ENCODE measurements at places on chromosomes 11 and 22.

GRCh38 chr11:104011044-104011443 lies 25.4 kb upstream of the DDI1 start:
- no peak for DNase-seq

DNA sequence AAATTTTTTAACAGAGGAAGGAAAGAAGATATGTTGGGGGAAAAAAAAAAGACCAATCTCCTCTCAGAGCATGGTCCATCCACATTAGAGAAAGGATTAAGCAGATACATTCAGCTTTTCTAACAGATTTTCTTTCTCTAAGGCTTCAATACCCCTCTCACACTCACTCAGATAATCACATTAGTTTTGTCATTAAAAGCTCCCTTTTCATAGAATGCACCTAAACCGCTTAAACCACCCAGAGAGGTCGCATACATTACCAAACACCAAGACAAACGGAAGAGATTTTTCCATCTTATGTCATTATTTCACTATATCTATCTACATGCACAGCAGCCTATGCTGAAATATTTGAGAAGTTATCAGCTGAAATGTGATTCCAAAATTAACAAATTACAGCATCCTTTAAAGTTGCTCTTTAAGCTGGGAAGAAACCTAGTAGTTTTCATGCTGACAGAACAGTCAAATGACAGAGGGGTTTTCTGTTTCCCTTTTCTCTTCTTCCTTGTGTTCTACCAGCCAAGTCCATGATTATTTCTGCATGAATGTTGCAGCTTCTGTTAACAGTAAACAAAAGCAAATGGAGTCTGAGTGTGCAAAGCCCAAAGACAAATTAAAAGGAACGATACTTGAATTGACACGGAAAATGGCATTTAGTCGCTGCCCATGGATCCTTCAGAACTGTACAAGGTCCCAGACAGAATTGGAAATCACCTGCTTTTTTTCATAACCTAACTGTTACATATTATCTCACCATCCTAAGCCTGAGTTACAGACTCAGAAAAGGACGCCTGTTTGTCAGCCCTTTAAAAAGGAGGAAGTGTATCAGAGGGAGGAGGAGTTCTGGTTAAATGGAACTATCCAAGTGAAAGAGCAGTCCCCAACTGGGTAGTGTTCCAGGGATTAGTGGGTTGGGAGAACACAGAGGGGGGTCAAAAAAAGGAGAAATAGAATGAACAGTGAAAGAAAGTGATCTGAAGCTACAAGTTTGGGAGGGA lies 54.6 kb downstream of the PRCP start:
- peak; percentile 59 for DNase-seq

DNA sequence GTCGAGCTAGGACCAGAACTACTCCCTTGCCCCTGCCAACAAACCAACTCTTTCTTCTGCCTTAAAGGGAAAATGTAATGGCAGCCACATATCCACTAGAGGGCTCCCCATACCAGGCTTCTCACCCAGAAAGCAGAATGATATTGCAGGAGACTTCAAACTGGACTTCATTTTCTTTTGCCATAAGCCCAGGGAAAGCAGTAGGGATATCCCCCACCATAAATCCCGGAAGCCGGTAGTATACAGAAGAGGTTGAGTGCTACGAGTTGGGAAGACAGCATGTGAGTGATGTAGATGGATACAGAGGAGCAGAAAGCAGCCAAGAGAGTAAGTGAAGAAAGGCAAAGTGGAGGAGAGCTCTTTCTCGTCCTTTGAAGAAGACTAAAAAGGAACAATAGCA lies 12.1 kb downstream of the PLAAT5 start:
- peak; percentile 78 for DNase-seq

- no peak for DNase-seq
Measured at GRCh38 chr11:19328586-19329311, 88.0 kb upstream of the E2F8 start.

DNA sequence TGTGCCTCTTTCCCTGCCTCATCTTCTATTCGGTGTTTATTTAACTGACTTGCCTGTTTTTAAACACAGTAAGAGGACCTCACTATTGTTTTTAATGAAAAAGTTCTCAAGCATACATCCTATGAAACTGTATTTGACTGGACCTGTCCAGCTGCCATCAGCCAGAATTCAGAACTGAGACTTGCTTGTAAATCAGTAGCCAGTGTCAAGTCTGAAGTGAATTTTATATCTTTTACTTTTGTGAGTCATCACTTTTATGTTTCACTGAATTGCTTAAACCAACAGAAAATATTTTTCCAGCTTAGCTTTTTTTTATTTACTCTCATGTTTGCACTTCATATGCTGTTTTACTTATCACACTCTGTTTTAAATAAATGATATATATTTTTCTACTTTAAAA lies 88.3 kb downstream of the LUZP2 start:
- DNase-seq: no peak

DNA sequence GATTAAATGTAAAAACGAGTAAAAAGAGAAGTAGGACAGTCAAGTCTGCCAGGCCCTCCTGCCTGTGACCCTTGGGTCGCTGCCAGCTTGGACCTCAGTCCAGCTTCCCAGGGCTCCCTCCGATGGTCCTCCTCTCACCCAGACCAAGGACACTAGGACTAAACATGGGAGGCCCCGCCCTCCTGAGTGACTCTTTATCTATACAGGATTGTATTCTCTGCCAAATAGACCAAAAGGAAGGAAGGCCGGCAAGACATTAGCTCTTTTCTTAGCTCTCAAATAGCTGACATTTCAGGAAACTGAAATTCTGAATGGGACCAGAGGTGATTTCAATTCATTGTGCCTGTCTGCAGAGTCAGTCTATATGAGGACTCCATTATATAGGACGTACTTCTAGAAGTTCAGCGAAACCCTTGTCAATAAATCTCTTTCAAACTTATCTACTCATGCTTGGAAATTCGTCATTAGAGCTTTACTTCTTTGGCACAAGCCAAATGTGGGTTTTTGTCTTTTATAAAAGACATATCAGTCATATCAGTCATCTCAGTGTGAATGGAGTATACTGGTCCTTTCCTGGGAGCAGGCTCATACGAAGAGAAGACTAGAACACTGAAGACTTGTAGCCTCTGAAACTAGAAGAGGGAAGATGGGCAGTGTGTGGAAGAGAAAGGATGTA lies 28.5 kb downstream of the ADORA2A start:
- no peak for DNase-seq

GRCh38 chr11:126359431-126360048 lies 4.1 kb downstream of the ST3GAL4 start:
- DNase-seq: peak; percentile 28

All from NCI-H1694 treated with DMSO at 0.1 percent for 48 hours (cell line).